CD8-positive, alpha-beta memory T cell (primary cell): ENCODE measurements at places on chromosomes 7 and 10. TPM values are rescaled to one million over a fixed set of nuclear protein-coding genes. Genes with fewer than 3 reads are reported as not detected.

DNA sequence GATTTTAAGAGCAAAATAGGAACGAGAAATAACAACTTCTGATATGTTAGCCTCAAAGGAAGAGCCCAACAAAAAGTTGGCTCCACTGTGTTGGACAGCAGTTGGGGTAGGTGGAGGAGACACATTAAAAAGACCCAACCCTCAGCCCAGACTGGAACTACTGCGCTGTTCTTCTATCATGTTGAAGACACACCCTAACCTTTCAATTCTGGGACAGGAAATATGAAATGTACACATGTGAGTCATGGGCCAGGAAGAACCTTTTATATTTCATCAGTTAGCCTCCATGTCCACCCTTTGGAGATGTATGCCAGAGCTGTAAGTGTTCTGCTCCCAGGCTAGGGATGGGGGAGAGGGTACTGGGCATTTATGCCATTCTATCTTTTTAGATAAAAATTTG is 22.1 kb downstream of the CLDN12 start:
- DNase-seq = no peak
- H3K36me3 ChIP-seq = no peaks in the 10 kb centered on the region
- H3K27ac ChIP-seq = no peak overlapping the region
- H3K4me3 ChIP-seq = no peak overlapping the region
- no peaks in the 10 kb centered on the region for H3K27me3 ChIP-seq

GRCh38 chr7:102439963-102440795 is 6.8 kb downstream of the ORAI2 start:
- H3K27ac ChIP-seq = no peak overlapping the region
- H3K4me1 ChIP-seq = no peaks in the 10 kb centered on the region
- no peaks in the 10 kb centered on the region for H3K36me3 ChIP-seq

DNA sequence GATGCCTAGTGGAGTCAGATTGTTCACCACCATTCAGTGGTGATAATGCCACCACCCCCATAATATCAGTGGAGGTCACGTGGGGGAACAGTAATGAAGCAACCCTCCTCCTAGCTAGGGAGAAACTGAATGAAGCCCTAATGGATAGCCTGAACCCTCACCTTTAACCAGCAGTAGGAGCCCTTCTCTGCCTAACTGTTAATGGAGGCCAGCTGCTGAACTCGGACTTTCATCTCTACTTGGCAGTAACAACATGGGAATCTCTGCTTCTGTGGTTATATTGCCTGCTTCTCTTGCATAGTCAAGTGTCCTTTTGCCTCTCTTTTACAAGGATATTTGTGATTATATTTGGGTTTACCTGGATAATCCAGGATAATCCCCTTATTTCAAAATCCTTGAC is 1097.9 kb downstream of the REEP3 start:
- H3K4me3 ChIP-seq = no peak overlapping the region
- no peaks in the 10 kb centered on the region for H3K27me3 ChIP-seq

GRCh38 chr7:114412548-114412947 is 2.1 kb upstream of the FOXP2 start:
- H3K4me1 ChIP-seq = no peaks in the 10 kb centered on the region
- H3K27ac ChIP-seq = no peak overlapping the region
- no peaks in the 10 kb centered on the region for H3K36me3 ChIP-seq
- H3K27me3 ChIP-seq = no peaks in the 10 kb centered on the region

DNA sequence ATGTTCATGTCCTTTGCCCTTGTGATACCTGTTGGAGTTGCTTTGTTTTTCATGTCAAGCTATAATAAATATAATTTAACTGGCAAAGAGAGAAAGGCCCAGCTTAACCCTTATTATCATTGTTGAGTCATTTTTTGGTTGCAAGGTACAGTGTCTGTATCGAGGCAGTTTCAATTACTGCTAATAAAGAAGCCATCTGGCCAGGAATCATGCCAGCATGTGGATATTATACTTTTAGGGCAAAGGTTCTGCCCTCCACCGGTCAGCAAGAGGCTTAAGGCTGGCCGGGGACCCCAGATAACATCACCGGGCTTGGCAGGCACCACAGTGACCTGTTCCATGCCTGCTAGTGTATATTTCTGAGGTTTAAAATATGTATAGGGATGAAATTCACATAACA is 9.0 kb upstream of the CYP3A4 start:
- no peaks in the 10 kb centered on the region for H3K27me3 ChIP-seq
- no peak overlapping the region for H3K4me3 ChIP-seq
- no peaks in the 10 kb centered on the region for H3K36me3 ChIP-seq
- H3K27ac ChIP-seq = no peak overlapping the region
- DNase-seq = no peak

GRCh38 chr7:95517870-95518269 is 32.1 kb downstream of the ASB4 start:
- H3K36me3 ChIP-seq = no peaks in the 10 kb centered on the region
- no peak overlapping the region for H3K27ac ChIP-seq
- no peak overlapping the region for H3K4me3 ChIP-seq
- no peak for DNase-seq
- no peaks in the 10 kb centered on the region for H3K4me1 ChIP-seq

GRCh38 chr10:56298941-56299340 is 62.1 kb downstream of the ZWINT start:
- H3K27me3 ChIP-seq = no peaks in the 10 kb centered on the region
- H3K4me1 ChIP-seq = no peaks in the 10 kb centered on the region
- no peak for DNase-seq
- H3K27ac ChIP-seq = no peak overlapping the region

- H3K27ac ChIP-seq = no peak overlapping the region
- H3K27me3 ChIP-seq = no peaks in the 10 kb centered on the region
- H3K36me3 ChIP-seq = no peaks in the 10 kb centered on the region
- no peaks in the 10 kb centered on the region for H3K4me1 ChIP-seq
Observed at GRCh38 chr10:51010977-51011376, 63.3 kb upstream of the PRKG1 start.

GRCh38 chr7:45015313-45015712 is 15.3 kb downstream of the CCM2 start:
- H3K36me3 ChIP-seq = no peaks in the 10 kb centered on the region
- no peak overlapping the region for H3K4me3 ChIP-seq
- no peaks in the 10 kb centered on the region for H3K27me3 ChIP-seq
- DNase-seq = no peak

- H3K27ac ChIP-seq = no peak overlapping the region
- H3K4me1 ChIP-seq = no peaks in the 10 kb centered on the region
- H3K36me3 ChIP-seq = no peaks in the 10 kb centered on the region
- no peaks in the 10 kb centered on the region for H3K27me3 ChIP-seq
- H3K4me3 ChIP-seq = no peak overlapping the region
Observed at GRCh38 chr10:44952779-44953231, 6.8 kb upstream of the RASSF4 start.

GRCh38 chr7:142827951-142828500 is 26.9 kb upstream of the EPHB6 start:
- no peak for DNase-seq
- H3K27ac ChIP-seq = no peak overlapping the region
- no peak overlapping the region for H3K4me3 ChIP-seq
- no peaks in the 10 kb centered on the region for H3K36me3 ChIP-seq
- no peaks in the 10 kb centered on the region for H3K27me3 ChIP-seq

GRCh38 chr7:112630565-112630964 is 149.8 kb downstream of the LSMEM1 start:
- no peaks in the 10 kb centered on the region for H3K27me3 ChIP-seq
- H3K4me3 ChIP-seq = no peak overlapping the region
- no peak overlapping the region for H3K27ac ChIP-seq
- no peak for DNase-seq

DNA sequence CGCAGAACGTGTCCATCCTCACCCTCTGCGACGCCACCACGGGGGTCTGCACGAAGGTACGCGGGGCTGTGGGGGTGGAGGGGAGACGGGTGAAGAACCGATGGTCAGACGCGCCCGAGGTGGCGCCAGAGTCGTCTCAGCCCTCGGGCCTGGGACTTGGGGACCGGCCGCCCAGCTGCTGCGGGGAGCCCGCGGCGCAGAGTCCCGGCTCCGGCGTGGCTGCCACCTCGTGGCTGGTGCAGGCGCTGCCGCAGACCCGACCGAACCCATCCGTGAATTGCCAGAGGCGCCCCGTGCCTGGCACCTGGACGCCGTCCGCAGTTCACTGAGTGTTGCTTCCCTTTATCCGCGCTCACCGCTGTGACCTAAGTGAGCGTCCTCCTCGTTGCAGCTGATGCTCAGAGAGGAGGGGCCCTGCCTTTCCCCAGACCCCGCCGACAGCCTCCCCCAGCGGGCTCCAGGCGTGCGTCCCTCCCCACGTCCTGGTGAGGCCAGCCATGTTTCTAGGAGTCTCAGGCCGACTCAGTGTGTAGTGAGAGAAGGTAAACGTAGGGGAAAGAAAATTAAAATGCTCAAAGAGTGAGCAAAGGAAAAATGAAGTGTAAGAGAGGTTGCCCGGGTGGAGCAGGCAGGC is 208.7 kb downstream of the PAXIP1 start:
- no peaks in the 10 kb centered on the region for H3K36me3 ChIP-seq
- no peaks in the 10 kb centered on the region for H3K4me1 ChIP-seq
- H3K4me3 ChIP-seq = no peak overlapping the region
- no peak for DNase-seq
- H3K27me3 ChIP-seq = no peaks in the 10 kb centered on the region

DNA sequence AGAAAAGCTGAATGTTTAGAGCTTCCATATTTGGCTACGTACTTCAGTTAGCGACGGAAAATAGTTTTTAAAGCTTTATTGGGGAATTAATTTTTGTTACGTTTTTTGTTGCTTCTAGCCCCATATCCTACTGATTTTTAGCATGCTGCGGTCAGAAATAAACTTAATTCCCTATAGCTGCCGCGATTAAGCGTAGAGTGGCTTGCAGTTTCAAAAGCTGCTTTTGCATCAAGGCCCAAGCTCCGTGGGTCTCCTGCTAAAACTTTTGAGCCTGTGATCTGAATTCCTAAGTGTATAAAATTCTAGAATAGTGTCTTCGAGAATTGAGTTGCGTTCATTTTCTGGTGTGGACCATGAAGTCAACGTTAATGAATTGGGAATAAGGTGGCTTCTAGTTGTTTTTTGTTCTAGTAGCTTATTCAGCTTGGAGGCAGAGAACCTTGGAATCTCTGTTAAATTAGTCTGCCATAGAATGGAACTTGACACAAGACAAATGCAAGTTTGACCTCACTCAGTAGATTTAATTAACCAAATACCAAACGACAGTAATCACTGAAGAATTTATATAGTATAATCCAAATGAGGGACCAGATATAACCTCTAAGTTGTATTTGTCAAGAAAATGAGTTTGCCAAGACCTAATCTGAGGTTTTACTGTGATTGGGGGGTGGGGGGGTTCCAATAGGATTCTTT is 977 bp downstream of the CALU start:
- H3K4me1 ChIP-seq = peaks cover 27% of the 10 kb centered on the region
- peak overlapping the region; percentile 98 for H3K27ac ChIP-seq
- H3K27me3 ChIP-seq = no peaks in the 10 kb centered on the region
- no peak for DNase-seq

DNA sequence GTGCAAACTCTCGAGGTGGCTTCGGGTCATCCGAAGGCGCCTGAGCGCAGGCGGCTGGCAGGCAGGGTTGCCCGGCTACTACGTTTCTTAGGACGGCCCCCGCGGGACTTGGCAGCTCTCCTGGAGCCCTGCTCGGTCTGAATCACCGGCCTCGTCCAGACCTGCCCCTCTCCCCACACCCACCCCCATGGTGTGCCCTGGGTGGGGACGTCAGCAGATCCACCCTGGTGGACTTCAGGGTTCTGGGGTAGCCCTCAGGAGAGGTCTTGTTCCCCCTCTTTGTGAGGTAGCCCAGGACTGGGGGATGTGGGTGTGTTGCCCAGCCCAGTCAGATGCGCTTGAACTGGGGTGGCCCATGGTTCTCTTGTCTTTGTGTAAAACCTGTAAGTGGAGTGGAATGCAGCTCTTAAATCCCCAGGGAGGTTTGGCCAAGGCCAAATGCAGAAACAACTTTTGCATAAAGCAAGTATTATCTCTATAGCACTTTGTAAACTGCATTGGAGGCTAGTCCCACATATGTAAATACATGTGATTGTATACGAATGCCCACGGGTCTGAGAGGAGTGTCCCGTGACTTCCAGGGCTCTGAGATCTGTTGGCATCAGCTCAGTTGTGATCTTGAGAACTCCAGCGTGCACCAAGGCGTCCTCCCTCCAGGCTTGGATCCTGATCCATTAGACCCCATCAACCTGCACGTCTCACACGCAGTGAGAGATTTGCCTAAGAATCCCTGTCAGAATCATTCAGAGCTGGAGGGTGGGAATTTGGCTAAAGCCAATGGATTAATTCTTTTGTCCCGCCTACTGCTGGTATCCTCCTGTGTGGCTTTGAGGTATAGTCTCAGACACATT is 1.8 kb downstream of the PFKFB3 start:
- peak overlapping the region; percentile 83 for H3K4me3 ChIP-seq
- no peak overlapping the region for H3K27ac ChIP-seq
- no peak for DNase-seq
- H3K36me3 ChIP-seq = no peaks in the 10 kb centered on the region
- no peaks in the 10 kb centered on the region for H3K27me3 ChIP-seq

GRCh38 chr7:112112822-112113255 is 93.4 kb downstream of the DOCK4 start:
- DNase-seq = no peak
- no peaks in the 10 kb centered on the region for H3K27me3 ChIP-seq
- H3K36me3 ChIP-seq = no peaks in the 10 kb centered on the region
- no peak overlapping the region for H3K27ac ChIP-seq
- H3K4me3 ChIP-seq = no peak overlapping the region

DNA sequence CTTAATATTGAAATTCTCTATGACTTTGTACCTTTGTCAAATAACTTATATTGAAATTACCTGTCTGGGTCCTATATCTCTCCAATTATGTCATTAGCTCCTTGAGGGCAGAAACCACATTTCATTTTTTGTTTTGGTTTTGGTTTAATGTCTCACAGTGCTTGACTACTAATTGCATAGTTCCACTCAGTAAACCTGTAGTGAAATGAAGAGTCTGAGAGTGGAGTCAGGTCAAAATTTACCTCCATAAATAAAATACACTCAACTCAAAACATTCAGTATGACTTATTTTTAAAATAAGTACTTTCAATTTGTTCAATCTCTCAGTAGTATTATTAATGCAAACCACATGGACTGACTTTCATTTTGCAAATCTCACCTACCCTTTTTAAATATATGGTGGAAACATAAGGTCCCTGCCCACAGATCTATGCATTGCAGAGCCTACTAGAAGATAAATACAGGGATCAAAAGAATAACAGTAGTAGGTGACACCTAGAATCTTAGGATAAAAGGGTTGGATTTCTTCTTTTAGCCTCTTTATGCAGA is 32.5 kb downstream of the PDE1C start:
- no peak for DNase-seq
- no peaks in the 10 kb centered on the region for H3K27me3 ChIP-seq
- no peak overlapping the region for H3K27ac ChIP-seq
- no peak overlapping the region for H3K4me3 ChIP-seq

GRCh38 chr7:88300401-88300945 is 6.2 kb downstream of the STEAP4 start:
- no peak overlapping the region for H3K4me3 ChIP-seq
- DNase-seq = no peak
- H3K27me3 ChIP-seq = no peaks in the 10 kb centered on the region
- H3K4me1 ChIP-seq = no peaks in the 10 kb centered on the region
- H3K27ac ChIP-seq = no peak overlapping the region

PAPOLB gene
- not detected for total RNA-seq

LRRN3 gene
- total RNA-seq = 101 TPM

FFAR4 gene
- total RNA-seq = not detected

OR2A5 gene
- total RNA-seq = not detected

HKDC1 gene
- total RNA-seq = 0.15 TPM

MSMB gene
- total RNA-seq = not detected

SORCS1 gene
- not detected for total RNA-seq
